T-helper 2 cell (primary cell): ENCODE measurements at places on chromosomes 5 and 9.

GRCh38 chr5:42542106-42542505, 118.9 kb downstream of the GHR start:
- DNase-seq, result no peak

- DNase-seq, result no peak
Observed at GRCh38 chr5:141711687-141712086, 29.7 kb upstream of the ARAP3 start.

DNA sequence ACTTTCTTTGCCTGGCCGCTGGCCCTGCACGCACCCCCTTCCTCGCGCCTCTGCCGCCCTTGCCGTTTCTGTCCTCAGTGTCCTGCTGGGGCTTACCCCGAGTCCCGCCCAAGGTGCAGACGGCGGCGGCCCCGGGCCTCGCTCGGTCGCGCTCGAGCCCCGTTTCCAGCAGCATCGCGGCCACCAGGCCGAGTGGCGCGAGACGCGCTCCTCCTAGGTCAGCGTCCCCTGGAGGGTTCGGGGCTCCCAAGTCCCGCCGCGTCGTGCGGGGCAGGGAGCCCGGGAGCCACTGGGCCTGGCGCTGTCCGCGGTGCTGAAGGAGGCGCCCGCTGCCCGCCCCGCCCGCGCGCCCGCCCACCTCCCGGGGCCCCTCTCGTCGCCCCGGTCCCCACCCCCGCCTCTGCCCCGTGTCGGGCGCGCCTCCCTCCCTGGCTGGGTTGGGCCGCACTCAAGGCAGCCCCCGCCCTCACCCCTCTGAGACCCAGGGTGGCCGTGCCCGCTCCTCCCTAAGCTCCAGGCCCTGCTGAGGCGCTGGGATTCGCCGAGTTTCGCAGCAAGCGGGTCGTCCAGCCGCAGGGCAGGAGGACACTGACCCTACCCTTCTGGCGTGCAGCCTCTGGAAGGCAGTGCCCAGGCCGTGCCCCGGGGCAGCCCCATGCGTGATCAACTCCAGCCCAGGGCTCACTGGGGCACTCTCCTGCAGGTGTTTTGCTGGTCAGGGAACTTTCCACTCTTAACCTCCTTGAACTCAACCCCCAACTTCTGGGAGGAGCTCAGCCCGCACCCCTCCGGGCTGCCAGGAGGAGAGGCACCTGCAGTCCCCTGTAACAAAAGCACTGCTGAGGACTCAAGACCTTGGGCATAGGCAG, at the start of gene LHX3:
Gene LHX3 (minus strand): TSS at position 291 of the 869 bp plus-strand sequence. CDS start 116 bp downstream, at position 175.
- no peak for DNase-seq

GRCh38 chr9:93287189-93287552, 103.2 kb downstream of the WNK2 start:
- no peak for DNase-seq

- no peak for DNase-seq
Observed at GRCh38 chr9:96502539-96503373, 52.8 kb downstream of the HABP4 start.
